Fibroblast of the aortic adventitia (primary cell): ENCODE measurements at places on chromosomes 11 and 22. TPM values are rescaled to one million over a fixed set of nuclear protein-coding genes. Genes with fewer than 3 reads are reported as not detected.

The MIOX gene
- not detected in 2 replicates for total RNA-seq

The C1QTNF5 gene
- total RNA-seq, result 5.3 and 90.8 TPM in 2 replicates

The VPREB1 gene
- not detected in 2 replicates for total RNA-seq

The KRTAP5-2 gene
- total RNA-seq, result not detected in 2 replicates

The GNAZ gene
- 1.3 and 3.1 TPM in 2 replicates for total RNA-seq

The PCNX3 gene
- total RNA-seq, result 21.8 and 31.5 TPM in 2 replicates

The OR4C16 gene
- total RNA-seq, result not detected in 2 replicates

The APOL6 gene
- 29.4 and 33.1 TPM in 2 replicates for total RNA-seq

The MRGPRX4 gene
- total RNA-seq, result not detected in 2 replicates

The PRODH gene
- total RNA-seq, result 0.74 TPM in 1 of 2 replicates, not detected in the other

The CARD10 gene
- 5.8 and 13.1 TPM in 2 replicates for total RNA-seq

The ENTHD1 gene
- not detected in 2 replicates for total RNA-seq

The OR2AG2 gene
- 0.09 and 0.33 TPM in 2 replicates for total RNA-seq

The SLC17A6 gene
- total RNA-seq, result not detected in 2 replicates

The PAAF1 gene
- 9.2 and 11.1 TPM in 2 replicates for total RNA-seq

The C22orf42 gene
- total RNA-seq, result not detected in 2 replicates

The IGLL1 gene
- total RNA-seq, result not detected in 2 replicates

The HEPHL1 gene
- total RNA-seq, result not detected in 2 replicates

The TMEM126A gene
- total RNA-seq, result 61.5 and 66.2 TPM in 2 replicates

The LIN7C gene
- 33.2 and 75.3 TPM in 2 replicates for total RNA-seq

The CXCR5 gene
- not detected in 2 replicates for total RNA-seq

The NPAT gene
- 6.9 and 28.9 TPM in 2 replicates for total RNA-seq
